Right renal pelvis (tissue), 4 donors: ENCODE measurements at places on chromosomes 3 and 15. TPM values are rescaled to one million over a fixed set of nuclear protein-coding genes. Genes with fewer than 3 reads are reported as not detected.

KCNMB2 gene
- polyA plus RNA-seq: 27.4 TPM

TAMM41 gene
- polyA plus RNA-seq: 17.7 TPM

TUSC2 gene
- 24.6 TPM for polyA plus RNA-seq

RTP2 gene
- polyA plus RNA-seq: not detected

CORO2B gene
- polyA plus RNA-seq: 22.1 TPM

GRCh38 chr3:156240642-156241041, 120.3 kb downstream of the KCNAB1 start:
- no peak for DNase-seq

DNA sequence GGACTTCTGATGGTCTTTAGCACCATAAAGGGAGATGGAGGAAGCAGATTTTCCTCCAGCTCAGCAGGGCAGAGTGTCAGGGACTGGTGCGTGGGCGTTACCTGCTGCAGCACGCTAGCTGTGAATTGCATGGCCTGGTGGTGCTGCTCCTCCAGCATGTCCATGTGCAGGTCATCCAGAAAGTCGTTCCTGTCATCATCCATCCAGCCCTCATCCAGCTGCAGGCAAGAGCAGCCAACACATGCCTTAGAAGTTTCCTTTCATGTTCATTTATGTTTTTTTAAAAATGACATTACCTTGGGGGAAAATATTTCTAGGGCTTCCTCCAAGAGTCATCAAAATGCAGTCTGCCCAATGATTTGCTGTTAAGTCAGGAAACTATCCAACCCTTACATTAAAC, 239.2 kb downstream of the PDZRN3 start:
- no peak for DNase-seq

- DNase-seq: no peak
Observed at GRCh38 chr3:193943851-193944517, 192.0 kb upstream of the HES1 start.
